ENCODE measurements at places on chromosomes 5 and 9.

- DNase-seq: no peak
These were observed 202.6 kb downstream of the PIK3R1 start for GRCh38 chr5:68418201-68418600.

DNA sequence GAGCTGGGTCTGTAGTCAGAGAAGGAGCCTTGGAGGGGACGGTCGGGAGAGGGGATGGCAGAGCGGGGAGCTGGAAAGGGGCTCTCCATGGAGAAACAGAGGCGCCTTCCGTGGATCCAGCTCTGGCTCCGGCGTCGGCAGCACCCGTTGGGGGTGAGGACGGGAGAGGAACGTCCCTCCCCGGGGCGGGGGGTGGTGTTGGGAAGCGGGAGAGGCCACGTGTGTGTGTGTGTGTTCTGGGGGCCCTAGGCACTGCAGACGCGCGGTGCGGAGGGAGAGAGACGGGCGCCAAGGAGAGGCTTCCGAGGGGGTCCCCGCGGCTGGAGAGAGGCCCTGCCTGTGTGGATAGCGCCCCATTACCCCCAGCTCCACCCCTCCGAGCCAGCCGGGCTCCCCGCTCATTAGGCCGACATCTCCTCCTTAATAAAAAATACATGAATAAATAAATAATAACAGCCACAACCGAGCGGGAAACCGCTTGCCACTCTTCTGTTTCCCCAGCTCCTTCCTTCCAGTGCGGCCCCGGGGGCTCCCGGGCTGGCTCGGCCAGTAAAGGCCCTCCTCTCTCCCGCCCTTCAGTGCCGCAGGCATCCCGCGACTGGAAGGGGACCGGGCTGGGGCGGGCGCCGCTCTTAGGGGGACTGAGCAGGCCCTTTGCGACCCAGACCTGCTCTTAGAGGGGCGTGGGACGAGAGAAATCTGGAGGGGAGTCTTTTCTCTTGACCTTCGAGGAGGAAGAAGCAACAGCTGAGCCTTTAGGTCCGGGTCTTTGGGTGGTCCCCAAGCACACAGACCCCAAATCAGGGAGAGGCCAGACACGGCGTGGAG lies 71.3 kb upstream of the ARAP3 start:
- DNase-seq: no peak

DNA sequence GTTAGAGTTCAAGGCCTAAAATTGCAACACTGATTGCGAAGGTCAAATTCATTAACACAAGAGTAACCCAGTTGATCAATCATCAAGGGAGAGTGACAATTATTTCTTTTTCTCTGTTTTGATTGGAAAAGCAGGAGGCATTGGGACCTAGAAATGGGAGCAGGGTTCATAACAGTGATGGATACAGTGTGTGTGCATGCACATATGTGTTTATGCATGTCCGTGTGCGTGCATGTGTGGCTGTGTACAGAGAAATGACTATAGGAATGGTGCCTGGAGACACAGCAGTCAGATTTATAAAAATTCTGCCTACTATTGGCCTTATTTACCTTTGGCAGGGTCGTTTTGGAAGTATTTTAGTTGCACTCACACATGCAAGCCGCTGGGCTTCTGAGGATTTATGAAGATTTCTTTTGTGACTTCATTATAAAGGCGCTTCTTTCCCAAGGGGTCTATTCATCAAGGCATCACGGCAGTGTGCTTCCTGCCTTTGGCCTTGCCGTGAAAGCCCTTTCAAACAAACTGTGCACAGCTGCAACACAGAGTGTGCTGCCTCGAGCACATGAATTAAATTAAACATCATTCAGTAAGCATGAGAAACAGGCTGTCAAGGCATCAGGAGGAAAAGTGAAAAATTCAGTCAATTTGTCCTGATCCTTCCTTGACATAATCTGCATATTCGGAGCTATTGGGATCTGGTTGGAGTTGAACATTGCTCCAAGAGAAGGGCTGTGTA lies 122.8 kb upstream of the PUM3 start:
- DNase-seq: no peak

- peak; percentile 58 for DNase-seq
These were observed 27.1 kb upstream of the SEMA4D start for GRCh38 chr9:89524963-89525362.

GRCh38 chr9:96009690-96010472 lies 134.4 kb downstream of the ERCC6L2 start:
- DNase-seq: peak; percentile 75
